ENCODE measurements at places on chromosomes 6 and 20. TPM values are rescaled to one million over a fixed set of nuclear protein-coding genes. Genes with fewer than 3 reads are reported as not detected.

GRCh38 chr6:168216751-168217191 lies 102.8 kb downstream of the DACT2 start:
- H3K27ac ChIP-seq, result no peak overlapping the region
- H3K4me3 ChIP-seq, result no peak overlapping the region
- DNase-seq, result no peak
- H3K27me3 ChIP-seq, result peaks cover 8% of the 10 kb centered on the region
- H3K4me1 ChIP-seq, result peaks cover 6% of the 10 kb centered on the region

DNA sequence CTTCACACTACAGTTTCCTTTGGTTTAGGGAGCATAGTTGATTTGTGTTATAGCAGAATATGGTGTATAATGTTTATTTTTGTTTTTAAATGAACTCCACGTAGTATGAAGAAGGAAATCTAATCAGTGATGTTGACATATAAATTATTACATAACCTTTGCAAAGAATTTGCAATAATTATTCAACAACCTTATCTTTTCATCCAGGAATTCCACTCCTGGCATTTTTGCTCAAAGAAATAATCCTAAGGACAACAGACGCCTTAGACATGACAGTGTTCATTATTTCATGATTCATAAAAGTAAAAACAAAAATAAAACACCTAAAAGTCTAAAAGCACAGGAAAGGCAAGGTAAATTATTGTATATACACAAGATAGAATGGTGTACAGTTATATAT lies 229.2 kb downstream of the EPM2A start:
- no peaks in the 10 kb centered on the region for H3K36me3 ChIP-seq
- H3K27me3 ChIP-seq, result peaks cover 1% of the 10 kb centered on the region
- H3K27ac ChIP-seq, result no peak overlapping the region
- no peak overlapping the region for H3K4me3 ChIP-seq
- no peaks in the 10 kb centered on the region for H3K4me1 ChIP-seq

The MUC21 gene
- not detected for total RNA-seq

DNA sequence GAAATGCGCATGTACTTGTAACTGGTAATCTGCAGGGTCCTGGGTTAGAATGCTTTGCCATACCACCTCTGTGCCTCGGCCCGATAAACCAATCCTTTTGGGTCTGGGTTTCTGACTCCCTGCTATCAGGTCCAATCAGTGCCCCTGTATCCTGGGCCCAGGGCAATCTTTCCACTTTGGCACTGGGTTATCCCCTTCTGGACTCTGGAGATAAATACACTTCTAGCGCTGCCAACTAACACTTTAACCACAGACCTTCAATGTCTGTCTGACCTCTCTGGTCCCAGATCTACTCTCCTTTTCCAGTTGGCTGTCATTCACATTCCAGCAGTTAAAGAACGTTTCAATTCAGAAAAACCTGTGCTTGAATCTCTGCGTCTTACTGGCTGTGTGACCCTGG lies 55.3 kb downstream of the DNAAF9 start:
- no peaks in the 10 kb centered on the region for H3K27me3 ChIP-seq
- no peaks in the 10 kb centered on the region for H3K36me3 ChIP-seq
- no peak overlapping the region for H3K27ac ChIP-seq
- H3K4me3 ChIP-seq, result no peak overlapping the region
- no peak for DNase-seq

GRCh38 chr6:155248008-155249001 lies 15.5 kb upstream of the CLDN20 start:
- no peaks in the 10 kb centered on the region for H3K27me3 ChIP-seq
- no peak for DNase-seq
- peaks cover 44% of the 10 kb centered on the region for H3K36me3 ChIP-seq
- no peak overlapping the region for H3K4me3 ChIP-seq
- peaks cover 6% of the 10 kb centered on the region for H3K4me1 ChIP-seq
